ENCODE measurements at places on chromosomes 4 and X.

GRCh38 chrX:120813982-120814381 lies 61.7 kb downstream of the CT47B1 start:
- no peak for DNase-seq

GRCh38 chr4:54384563-54384962 lies 155.5 kb downstream of the PDGFRA start:
- DNase-seq = no peak

DNA sequence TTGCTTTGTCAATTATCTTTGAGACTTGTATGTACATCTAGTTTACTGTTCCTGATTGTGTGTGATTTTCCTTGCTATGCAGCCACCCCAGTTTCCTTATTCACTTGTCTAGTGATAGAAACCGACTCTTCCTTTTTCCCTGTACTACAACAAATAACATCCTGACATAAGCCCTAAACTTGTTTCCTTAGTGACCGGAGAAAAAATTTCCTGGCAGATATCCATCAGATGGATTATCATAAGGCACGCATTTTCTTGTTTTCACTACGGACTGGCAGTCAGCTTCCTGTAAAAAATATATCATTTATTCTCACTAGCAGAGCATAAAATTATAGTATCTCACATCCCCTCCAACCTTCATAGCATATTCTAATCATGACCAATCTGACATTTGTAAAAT lies 410.7 kb downstream of the CENPC start:
- no peak for DNase-seq

DNA sequence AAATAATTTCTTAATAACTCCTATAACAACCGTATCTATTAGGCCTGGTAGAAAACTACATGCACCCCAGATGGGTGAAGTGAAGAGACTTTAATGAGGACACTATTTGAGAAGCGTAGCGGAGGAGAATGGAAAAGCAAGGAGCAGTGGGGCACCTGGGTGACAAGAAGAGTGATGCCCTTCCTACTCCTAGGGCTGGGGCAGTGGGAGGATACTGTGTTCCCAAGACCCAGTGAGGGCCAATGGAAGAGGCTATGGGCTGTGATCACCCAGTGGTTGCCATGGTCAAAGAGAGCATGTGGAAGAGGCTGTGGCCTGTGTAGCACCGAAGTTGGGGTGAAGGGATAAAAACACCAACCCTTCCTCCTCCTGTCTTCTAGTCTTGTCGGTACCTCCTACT lies 86.5 kb upstream of the SHISA3 start:
- no peak for DNase-seq

- DNase-seq = peak; percentile 13
These were observed 52.0 kb upstream of the ATOH1 start for GRCh38 chr4:93776386-93777080.

GRCh38 chrX:103012945-103013344 lies 51.0 kb downstream of the BEX1 start:
- DNase-seq = no peak

- DNase-seq = no peak
These were observed 111.2 kb downstream of the TBL1X start for GRCh38 chrX:9576059-9576458.

- DNase-seq = no peak
These were observed 654.9 kb upstream of the HTR2C start for GRCh38 chrX:113929004-113929403.

- DNase-seq = no peak
These were observed 45.5 kb downstream of the TSPAN7 start for GRCh38 chrX:38606821-38607220.

DNA sequence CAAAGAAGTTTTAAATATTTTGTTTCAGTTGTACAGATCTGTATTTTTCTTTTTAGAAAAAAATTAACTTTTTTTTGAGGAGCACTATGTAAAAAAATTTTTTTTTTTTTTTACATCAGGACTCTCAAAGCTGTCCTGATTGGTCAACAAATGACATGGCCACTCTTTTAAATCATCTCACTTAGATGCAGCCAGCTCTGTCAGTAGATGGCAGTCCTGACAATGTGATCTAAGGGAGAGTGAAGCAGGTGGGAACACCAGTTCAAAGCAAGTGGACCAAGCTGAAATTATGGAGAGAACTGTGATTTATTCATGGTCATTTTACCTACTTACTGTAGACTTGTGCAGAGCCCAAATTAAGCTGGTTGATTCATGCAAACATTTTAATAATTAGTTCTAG lies 174.7 kb upstream of the GPRIN3 start:
- no peak for DNase-seq

DNA sequence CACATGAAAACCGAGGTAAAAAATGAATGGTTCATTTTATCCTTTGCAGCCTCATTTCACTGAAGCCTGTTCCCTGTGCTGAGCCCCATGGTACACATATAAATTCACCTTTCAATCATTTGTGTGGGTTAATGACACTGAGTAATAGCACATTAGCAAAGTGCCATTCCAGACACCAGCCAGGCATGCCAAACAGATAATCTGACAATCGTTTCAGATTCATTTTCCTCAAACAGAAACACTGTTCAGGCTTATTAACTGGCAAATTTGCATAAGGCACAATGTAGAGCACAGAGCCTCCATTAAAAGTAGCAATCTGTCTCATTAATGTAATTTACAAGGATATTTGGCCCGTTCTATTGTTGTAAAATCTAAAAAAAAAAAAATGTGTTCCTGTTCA lies 76.2 kb downstream of the UNC5C start:
- DNase-seq = no peak

GRCh38 chrX:46686003-46686645 lies 72.8 kb downstream of the SLC9A7 start:
- no peak for DNase-seq

- DNase-seq = peak; percentile 11
These were observed 372.3 kb downstream of the TMA16 start for GRCh38 chr4:163866728-163867315.

DNA sequence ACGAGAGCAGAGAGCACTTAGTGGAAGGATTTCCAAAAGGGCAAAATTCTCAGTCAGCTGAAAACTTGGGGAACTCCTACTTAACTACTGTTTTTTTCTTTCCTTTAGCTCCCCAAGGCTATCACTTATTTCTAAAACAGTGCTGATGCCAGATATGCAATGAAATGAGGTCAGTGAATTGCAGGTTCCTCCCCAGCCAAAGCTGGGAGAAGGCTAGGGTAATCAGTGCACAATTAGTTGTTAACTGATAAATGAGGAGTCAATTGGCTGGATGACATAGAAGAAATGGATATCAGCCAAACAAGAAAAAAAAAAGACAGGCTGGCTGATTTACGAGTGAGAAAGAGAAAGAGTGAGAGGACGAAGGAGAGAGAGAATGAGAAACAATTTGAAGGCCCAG lies 195.6 kb downstream of the GPC3 start:
- no peak for DNase-seq

- DNase-seq = no peak
These were observed 551 bp downstream of the NPNT start for GRCh38 chr4:105895583-105896460.

- DNase-seq = no peak
These were observed 46.6 kb upstream of the PRRG1 start for GRCh38 chrX:37302569-37302968.

- no peak for DNase-seq
These were observed 47.3 kb upstream of the FAM9A start for GRCh38 chrX:8848441-8848840.

- no peak for DNase-seq
These were observed 1001.6 kb upstream of the IGFBP7 start for GRCh38 chr4:58111818-58112217.

DNA sequence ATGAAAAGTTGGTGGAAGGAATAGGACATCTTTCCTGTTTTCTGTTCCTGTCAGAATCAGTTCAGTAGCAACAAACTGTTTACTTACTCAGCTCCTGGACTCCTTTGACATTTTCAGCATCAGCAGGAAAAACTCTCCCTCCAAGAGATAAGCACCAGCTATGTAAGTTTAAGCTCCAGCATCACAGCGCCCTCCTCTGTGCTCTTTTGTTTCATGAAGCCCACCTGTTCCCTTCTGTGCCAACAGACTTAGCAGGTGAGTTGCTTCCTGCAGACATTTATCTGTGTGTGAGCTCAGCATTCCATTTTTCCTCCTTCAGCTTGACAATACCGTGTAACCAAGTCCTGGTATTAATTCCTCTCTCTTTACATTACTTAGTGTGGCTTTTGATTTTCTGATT lies 644.1 kb upstream of the AGA start:
- no peak for DNase-seq

- no peak for DNase-seq
These were observed 3.1 kb downstream of the NKX1-1 start for GRCh38 chr4:1403177-1403583.

Data from non-pigmented ciliary epithelial cell (primary cell).